ENCODE measurements at places on chromosomes 3 and 15.
A peak's percentile ranks its signal among the peaks of the same experiment; 100 is the strongest.

DNA sequence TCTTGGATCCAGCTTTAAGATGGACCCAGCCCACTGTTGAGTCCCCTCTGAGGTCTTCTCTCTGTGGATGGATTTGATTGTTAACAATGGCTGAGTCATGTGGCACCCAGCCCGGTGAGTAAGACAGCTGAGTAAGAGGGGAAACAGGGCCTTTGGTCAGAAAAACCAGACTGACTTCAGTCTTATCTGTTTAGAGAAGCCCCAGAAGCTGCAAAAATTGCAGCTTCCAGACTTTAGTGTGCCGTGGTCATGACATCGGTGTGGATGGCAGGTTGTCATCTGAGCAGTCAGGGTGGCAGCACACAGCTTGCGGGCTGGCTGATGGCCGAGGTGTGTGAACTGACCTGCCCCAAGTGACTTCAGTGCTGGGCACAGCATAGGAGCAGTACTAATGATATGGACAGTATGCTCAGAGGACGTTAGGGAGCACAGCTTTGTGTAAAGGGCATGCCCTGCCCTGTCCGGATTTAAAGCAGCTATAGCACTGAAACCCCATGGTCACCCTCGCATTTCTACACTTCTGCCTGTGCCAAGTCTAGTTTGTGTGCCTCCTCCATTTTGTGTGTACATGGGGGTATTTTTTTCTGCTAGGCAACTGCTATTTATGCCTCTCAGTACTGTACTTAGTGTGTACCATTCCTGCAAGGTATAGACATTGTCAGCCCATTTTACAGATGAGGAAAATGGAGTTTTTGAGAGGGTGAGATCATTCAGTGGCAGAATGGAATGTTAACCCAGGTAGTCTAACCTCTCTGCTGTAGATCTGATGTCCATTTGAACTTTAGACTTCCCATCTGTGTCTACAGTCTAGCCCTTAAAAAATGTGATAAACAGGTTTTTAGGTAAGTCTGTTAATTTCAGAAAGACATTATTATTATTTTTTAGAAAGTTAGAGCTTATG lies 44.4 kb downstream of the FLNB start:
- peak; percentile 15 for DNase-seq

- peak; percentile 44 for DNase-seq
Measured at GRCh38 chr3:57557085-57557537, 1.0 kb downstream of the PDE12 start.

DNA sequence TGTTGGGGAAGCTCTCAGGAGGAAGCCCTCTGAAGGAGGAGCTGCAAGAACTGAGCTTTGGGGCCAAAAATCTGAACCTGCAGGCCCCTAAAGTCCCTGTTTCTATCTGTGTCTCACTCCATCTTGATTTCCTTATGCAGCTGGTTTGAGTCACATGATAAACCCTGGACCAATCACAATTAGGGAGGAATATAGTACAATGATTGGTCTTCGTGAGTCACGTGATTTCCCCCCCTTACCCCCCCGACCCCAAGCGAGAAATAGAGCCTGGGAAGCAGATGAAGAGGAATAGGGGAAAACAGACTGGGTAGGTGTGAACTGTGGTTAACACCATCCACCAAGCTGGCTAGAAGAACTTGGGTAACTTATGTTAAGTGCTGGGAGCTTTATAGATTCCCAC lies 12.9 kb downstream of the CRABP1 start:
- DNase-seq: no peak

DNA sequence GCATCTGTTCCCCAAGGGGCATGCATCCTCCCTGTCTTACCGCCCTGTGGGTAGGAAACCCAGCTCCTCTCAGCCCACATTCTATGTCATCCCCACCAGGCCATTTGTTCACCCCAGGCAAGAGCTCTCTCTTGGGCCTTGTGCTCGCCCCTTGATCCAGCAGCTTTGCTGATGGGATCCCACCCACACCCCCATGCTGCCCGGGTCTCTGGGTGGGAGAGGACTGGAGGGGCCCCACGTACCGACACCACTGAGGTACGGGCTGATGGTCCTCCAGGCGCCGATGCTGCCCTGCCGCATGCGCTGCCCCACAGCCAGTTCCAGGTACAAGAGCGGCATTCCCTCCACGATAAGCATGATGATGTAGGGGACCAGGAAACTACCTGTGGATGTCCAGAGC lies 14.5 kb downstream of the SLC6A20 start:
- no peak for DNase-seq

DNA sequence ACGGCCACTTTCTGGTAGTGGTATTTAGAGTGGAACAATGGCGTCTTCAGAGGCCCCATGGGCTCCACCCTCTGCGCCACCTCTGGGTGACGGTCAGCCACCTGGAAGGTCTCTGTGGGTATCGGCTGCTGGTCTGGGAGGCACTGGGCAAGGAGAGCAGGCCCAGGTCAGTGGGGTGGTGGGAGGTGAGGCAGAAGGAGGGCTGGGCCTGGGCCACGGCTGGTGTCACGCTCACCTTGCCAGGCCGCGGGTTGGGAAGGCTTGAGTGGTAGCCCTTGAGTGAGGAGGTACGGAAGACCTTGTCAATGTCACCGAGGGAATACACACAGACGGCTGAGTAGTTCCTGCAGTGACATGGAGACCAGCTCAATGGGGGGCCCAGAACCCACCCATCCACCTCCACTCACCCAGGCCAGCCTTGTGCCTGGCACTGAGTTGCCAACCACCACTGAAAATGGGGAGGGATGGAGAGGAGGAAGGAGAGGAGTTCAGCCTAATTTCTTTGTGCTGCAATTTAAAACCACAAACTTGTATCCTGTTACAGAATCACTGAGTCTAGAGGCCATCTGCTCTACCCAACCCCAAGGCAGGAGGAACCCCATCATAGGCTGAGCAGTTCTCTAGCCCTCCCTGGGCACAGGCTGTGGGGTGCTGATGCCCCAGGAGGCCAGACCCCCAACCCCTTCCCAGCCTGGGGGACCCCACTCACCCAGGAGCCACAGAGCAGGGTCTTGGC lies 19.0 kb downstream of the SEMA7A start:
- DNase-seq: no peak

DNA sequence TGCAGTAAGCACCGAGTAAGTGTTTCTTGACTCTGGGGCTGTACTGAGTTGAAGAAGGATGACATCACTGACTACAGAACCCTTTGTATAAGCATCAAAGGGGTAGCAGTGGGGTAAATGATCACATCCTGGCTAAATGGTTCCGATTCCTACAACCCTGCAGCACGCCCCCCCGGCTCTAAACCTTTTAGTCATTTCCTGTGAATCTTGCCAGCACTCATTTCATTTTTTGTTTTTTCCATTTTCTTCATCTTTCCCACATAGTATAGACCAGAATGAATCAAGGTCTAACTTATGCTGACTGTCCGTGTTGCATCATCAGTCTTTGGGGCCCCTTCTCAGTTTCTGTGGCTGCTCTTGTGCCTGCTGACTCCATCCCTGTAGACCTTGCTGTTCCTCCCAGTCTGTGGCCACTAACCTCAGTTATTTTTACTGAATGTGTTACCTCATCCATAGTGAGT lies 383.1 kb upstream of the TPRG1 start:
- peak; percentile 81 for DNase-seq

- DNase-seq: no peak
Measured at GRCh38 chr3:108130236-108130635, 39.4 kb upstream of the CD47 start.

DNA sequence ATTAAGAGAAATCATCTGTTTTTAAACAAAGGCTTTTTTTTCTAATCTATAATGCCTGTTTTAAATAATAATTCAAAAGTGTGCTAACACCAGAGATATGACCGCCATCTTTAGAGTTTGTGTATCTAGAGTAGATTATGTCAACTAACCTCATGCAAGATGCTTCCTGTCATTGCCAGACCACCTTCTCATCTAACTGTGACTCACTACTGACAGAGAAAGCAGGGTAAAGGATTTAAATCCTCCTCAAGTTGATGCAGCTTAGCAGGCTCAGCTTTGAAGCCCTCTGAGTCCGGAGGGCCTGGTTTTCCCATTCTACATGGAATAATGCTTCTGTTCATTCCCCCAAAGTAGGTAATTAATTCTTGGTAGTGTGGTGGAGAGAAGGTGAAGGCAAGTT lies 108.5 kb downstream of the ECT2 start:
- DNase-seq: no peak

- DNase-seq: no peak
Measured at GRCh38 chr15:41850482-41851166, 12.0 kb downstream of the PLA2G4B start.

DNA sequence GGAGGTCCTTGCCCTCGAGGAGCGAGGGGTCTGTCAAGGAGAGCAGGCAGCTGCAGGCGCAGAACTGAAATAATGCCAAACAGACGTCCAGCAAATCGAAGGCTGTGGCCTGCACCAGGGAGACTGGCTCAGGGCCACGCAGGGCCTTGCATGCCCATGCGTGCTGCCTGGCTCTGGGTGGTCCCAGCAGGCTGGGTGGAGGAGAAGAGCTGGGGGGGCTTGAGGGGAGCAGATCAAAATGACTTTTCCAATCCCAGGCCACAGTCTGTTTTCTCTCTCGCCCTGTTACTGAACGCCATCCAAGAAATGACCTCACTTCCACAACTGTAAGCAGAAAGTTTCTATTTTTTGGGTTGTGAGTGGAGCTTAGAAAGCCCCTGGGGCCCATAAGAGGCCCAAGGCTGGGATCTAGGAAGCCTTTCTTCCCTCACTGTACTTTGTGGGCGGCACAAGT lies 96.9 kb upstream of the RPL32 start:
- no peak for DNase-seq

- DNase-seq: no peak
Measured at GRCh38 chr3:170258105-170258487, 35.9 kb downstream of the PRKCI start.

DNA sequence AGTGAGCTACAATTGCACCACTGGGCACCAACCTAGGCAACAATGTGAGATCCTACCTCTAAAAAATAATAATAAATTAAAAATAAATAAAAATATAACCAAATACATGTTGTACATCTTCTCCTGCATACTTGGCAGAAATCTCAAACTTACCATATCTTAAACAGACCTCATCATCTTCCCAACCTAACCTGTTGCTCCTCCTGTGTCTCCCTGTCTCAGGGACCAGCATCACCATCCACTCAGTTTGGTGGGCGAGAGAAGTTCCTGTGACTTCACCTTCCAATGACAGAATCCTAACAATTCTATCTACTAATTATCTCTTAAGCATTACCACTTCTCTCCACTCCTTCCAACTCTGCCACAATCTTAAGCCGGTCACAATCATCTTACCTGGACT lies 3.3 kb downstream of the PIK3R4 start:
- no peak for DNase-seq

- no peak for DNase-seq
Measured at GRCh38 chr3:134453631-134454030, 32.2 kb downstream of the ANAPC13 start.

- no peak for DNase-seq
Measured at GRCh38 chr15:100116416-100117190, 225.2 kb downstream of the ADAMTS17 start.

GRCh38 chr15:92283813-92284212 lies 109.9 kb upstream of the ST8SIA2 start:
- DNase-seq: no peak

GRCh38 chr3:132256989-132257388 lies 60.2 kb upstream of the ACP3 start:
- no peak for DNase-seq

DNA sequence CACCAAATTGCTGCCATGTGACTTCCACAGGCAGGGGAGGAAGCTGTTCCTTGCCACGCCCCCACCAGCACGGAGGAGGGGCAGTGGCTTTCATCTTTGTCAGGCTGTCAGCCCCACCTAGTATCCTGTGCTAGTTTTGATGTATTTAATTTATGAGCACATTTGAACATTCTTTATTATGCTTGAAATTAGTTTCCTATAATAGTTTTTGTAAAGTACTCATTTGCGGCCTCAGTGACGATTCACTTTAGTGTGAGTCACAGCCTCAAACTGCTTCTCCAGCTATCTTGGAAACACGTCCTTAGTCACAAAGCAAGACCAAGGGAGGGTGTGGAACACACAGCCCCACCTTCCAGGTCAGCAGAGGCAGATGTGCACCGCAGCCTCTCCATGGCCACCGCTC lies 239.9 kb upstream of the ATP10A start:
- no peak for DNase-seq

- no peak for DNase-seq
Measured at GRCh38 chr15:66784174-66784573, 82.1 kb downstream of the SMAD6 start.

DNA sequence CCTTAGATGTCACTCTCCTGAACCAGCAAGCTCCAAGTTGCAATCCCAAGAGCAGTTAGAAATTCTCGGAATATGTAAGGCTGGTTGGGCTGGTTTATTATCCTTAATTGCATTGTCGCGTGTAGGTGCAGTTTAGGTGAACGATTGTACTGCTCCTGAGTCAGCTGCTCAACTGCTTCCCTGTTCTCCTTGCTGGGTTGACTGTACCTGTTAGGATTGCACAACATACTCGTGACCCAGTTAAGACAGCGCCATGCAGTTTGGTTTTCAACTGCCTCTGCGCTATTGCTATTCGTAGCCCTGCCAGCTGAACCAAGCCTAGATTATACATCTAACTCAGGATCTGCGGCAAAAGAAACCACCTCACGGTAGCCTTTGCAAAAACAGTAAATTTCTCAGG lies 41.0 kb downstream of the BCL2L10 start:
- DNase-seq: no peak

DNA sequence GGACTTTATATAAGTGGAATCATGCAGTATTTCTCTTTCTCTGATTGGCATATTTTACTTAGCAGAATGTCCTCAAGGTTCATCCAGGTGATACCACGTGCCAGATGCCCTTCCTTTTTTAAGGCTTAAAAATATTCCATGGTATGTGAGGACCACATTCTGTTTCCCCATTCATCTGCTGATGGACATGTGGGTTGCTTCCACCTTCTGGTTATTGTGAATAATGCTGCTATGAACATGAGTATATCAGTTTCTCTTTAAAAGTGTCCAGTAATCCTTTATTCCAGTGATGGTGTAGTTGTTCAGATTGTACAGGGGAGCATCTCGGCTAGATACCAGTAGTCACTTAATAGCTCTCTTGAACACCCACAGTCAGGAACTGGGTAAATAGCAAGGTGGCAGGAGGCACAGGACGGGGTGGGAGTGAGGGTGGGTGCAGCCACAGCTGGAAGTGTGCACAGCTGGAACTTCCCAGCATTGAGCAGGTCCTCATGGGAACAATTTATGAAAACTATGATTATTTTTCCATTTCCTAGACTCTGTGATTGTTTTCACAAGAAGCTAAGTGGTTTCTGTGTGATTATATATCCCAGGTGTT lies 50.3 kb upstream of the ATG7 start:
- DNase-seq: no peak

GRCh38 chr15:63892794-63893441 lies 59.2 kb upstream of the HERC1 start:
- DNase-seq: peak; percentile 82

GRCh38 chr15:34621675-34622074 lies 38.2 kb upstream of the GOLGA8B start:
- no peak for DNase-seq

GRCh38 chr3:73530022-73530396 lies 94.7 kb downstream of the PDZRN3 start:
- no peak for DNase-seq
